ENCODE measurements at places on chromosomes 12 and 14.

DNA sequence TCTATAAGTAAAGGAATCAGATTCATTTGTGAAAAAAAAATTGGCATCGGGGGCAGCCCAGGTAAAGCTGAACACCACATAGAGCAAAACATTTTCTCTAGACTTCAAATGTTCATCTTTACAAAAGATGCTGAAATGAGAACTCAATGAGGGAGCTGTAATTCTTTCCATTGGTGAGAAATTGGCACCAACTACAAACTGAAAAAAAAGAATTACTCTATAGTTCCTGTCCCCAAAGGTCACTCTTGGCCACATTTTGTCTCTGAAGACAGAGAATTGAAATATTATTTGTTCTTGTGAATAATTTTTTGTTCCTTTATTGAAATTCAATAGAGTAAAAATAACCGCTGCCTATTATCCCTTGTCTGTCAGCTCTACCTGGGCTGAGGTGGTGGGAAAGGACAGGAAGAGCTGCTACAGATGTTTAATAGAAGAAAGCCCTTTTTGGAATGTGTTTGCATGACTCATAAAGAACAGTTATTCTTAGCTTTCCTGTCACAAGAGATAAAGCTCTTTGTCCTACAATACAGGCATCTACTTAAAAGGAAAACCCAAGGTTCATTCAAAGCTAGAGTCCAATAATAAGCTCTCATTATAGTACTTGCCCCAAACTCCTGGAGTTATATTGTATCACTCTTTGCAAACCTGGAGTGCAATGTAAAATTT lies 380.1 kb upstream of the KITLG start:
- DNase-seq, result no peak

- DNase-seq, result no peak
Measured at GRCh38 chr12:12358528-12358927, 1.6 kb downstream of the BORCS5 start.

GRCh38 chr12:123712780-123713319 lies 697 bp downstream of the ATP6V0A2 start:
- no peak for DNase-seq

DNA sequence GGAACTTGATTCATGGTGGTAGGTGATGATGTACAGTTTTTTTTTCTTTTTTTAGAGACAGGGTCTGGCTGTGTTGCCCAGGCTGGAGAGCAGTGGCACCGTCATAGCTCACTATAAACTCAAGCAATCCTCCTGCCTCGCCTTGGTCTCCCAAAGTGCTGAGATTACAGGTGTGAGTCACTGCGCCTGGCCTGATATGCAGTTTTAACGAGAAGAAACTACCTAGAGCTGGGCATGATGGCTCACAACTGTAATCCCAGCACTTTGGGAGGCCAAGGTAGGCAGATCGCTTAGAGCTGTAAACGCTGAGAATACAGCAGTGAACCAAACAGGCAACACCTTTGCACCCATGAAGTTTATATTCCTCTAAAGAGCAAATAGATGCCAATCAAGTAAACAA lies 13.0 kb upstream of the VPS37B start:
- no peak for DNase-seq

- DNase-seq, result no peak
Measured at GRCh38 chr12:30257618-30258017, 438.1 kb downstream of the IPO8 start.

DNA sequence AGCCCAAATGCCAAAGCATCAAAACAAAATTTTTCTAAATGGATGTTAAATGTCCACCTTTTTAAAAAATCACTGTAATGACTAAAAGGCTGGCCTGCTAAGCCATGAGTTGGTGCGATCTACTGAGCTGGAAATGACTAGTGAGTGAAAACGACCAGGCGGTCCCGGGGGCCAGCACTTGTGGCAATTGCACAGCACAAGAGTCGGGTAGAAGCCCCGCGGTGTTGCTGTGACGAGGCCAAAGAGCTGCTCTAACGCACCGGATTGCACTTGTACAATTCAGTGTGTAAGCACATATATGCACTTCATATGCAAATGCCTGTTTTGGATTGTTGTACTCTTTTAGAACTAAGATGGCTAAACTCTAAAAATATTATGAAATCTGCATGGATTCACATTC lies 64.1 kb upstream of the DYNC1H1 start:
- no peak for DNase-seq

- no peak for DNase-seq
Measured at GRCh38 chr12:96948782-96949181, 41.7 kb downstream of the NEDD1 start.

GRCh38 chr14:66008631-66009030 lies 477.5 kb upstream of the CCDC196 start:
- DNase-seq, result no peak

DNA sequence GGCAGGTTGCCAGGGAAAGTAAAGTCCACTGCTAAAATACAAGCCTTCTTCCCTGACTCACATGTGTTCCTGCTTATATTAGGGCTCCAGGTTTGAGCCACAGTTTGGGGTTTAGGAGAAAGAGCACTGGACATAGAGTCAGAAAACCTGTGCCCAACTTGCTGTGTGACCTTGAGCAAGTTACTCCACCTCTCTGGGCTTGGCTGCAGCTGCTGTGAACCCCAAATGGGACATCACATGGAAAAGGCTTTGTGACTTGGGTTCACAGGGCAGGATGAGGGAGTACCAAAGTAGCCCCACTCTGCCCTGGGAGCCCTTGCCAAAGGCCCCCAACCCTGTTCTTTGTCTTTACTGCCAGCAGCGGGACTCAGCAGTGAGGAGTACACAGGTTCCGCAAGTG lies 79.0 kb upstream of the NOS1 start:
- DNase-seq, result no peak

GRCh38 chr14:63393012-63393411 lies 74.3 kb upstream of the GPHB5 start:
- no peak for DNase-seq

DNA sequence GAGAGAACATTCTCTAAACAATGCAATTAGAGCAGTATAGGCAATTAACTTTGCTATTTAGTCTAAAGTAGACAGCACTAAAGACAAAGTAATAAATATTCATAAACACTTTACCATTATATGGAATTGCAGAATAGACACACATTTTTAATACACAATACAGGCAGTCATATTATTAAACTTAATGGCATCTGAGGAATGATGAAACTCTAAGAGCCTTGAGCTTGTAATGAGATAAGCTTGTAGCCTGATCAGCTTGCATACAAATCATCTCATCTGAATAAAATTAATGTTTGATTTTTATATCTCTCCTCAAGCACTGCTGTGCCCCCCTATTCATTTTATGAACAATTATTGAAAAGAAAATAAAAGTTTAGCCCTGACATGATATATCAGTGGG lies 107.6 kb downstream of the MGAT4C start:
- no peak for DNase-seq

DNA sequence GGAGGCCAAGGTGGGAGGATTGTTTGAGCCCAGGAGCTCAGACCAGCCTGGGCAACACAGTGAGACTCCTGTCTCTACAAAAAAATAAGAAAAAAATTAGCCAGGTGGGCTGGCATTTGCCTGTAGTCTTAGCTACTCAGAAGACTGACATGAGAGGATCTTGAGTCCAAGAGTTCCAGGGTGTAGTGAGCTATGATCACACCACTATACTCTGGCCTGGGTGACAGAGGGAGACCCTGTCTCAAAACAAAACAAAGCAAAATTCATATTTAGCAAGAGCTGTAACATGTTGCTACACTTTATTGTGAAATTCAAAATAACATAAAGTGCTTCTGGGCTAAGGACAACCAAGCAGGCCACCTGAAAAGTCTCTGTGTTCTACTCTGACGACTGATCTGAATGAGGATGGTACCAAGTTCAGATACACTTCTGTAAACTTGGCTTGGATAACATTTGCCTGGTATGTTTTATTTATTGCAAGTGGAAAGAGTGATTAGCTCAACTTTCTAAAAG lies 11.6 kb upstream of the STRN3 start:
- no peak for DNase-seq

GRCh38 chr14:68408680-68409079 lies 384.2 kb downstream of the ZFP36L1 start:
- DNase-seq, result no peak

- DNase-seq, result no peak
Measured at GRCh38 chr12:91250273-91250665, 67.7 kb upstream of the DCN start.

- no peak for DNase-seq
Measured at GRCh38 chr14:29738950-29739349, 188.7 kb downstream of the PRKD1 start.

DNA sequence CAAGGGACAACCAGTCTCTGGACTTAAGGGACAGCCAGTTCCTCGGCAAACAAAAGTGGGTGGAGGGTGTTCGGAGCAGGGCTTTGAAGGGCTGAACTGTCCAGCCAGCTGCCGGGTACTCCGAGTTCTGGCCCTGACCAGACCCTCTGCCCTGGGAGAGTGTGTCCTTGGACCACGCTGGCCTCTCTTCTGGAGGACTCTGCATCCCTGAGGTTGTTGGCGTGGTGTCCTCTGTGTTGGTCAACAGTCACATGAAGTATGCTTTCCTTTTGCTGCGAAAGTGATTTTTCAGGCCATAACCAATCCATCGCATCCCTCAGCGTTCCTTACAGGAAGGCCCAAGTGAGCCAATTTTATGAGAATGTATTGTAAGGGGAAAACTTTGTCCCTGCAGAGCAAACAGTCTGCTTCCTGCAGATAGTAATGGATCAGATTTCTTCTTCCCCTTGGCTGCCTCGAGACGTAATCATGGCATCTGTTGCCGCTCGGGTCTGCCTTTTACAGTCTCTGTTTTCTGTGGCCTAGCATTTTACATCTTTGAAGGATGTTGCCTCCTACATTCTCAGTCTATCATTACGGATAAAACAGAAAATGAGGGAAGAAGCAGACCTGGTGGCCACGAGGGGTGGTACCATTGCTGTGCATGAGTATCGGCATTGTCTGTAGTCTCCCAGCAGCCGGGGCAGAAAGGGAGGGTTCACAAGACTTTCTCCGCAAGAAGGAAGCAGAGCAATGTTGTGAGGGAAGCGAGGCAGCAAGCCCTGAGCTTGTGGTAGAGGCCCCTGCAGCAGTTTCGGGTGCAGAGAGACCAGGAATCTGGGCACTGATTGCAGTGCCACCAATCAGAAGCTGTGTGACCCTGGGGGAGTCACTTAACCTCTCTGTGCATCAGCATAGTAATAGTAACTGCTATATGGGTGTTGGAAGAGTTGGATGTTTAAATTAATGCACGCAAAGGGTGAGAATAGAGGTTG lies 47.4 kb downstream of the SMIM41 start:
- DNase-seq, result no peak

DNA sequence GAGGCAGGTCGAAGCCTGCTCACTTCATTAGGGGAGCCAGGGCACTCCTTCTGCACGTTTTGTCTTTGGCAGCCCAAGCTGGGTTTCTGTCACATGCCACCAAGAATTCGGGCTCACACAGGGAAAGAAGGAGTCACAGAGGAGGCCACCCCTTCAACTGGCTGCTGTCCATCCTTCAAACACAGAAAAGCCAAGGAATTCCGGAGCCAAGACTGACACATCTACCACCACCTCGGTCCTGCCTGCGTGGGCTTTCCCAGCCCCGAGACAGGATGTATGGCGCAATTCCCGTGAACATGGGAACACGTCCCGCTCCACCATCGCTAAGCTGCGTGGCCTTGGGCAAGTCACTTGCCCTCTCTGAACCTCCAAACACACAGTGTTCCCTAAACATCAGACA lies 70.4 kb downstream of the NCOR2 start:
- no peak for DNase-seq

GRCh38 chr14:52051871-52052270 lies 17.0 kb downstream of the NID2 start:
- no peak for DNase-seq

DNA sequence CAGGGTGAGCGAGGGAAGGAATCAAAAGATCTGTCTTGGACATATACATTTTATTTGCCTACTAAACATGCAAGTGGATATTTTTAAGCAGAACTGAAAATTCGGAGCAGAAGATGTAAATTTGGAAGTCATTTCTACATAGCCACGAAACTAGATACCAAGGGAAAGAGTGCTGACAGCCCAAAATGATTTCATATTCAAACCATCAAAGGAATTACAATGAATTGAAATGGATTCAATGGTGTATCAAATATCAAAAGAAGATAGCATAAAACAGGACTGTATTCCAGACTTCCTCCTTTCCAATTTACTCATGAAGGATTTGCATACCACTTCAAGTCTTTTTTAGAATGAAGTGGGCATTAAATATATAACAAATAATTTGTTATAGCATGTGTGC lies 313.5 kb upstream of the KITLG start:
- no peak for DNase-seq

Measured in NCI-H1930 (cell line).